ENCODE measurements at places on chromosomes 3 and 15. TPM values are rescaled to one million over a fixed set of nuclear protein-coding genes. Genes with fewer than 3 reads are reported as not detected.

The MDFIC2 gene
- not detected for total RNA-seq

The LEKR1 gene
- 1.0 TPM for total RNA-seq

The TLE3 gene
- total RNA-seq, result 112 TPM

The TGM5 gene
- not detected for total RNA-seq

All from activated T-cell treated with anti-CD3 and anti-CD28 coated beads, Interleukin-2, amount 50 U/mL, for 72 hours (primary cell).